ENCODE measurements at places on chromosomes 2 and 18.
A peak's percentile ranks its signal among the peaks of the same experiment; 100 is the strongest.

GRCh38 chr2:191740016-191740419, 62.1 kb downstream of the NABP1 start:
- no peak for DNase-seq

GRCh38 chr2:85712849-85713612, 18.9 kb downstream of the GNLY start:
- no peak for DNase-seq

- peak; percentile 94 for DNase-seq
Measured at GRCh38 chr2:196068271-196069209, at the start of gene DNAH7. DNAH7 (minus strand) TSS chr2:196068837; CDS start chr2:196068711, 126 bp downstream.

DNA sequence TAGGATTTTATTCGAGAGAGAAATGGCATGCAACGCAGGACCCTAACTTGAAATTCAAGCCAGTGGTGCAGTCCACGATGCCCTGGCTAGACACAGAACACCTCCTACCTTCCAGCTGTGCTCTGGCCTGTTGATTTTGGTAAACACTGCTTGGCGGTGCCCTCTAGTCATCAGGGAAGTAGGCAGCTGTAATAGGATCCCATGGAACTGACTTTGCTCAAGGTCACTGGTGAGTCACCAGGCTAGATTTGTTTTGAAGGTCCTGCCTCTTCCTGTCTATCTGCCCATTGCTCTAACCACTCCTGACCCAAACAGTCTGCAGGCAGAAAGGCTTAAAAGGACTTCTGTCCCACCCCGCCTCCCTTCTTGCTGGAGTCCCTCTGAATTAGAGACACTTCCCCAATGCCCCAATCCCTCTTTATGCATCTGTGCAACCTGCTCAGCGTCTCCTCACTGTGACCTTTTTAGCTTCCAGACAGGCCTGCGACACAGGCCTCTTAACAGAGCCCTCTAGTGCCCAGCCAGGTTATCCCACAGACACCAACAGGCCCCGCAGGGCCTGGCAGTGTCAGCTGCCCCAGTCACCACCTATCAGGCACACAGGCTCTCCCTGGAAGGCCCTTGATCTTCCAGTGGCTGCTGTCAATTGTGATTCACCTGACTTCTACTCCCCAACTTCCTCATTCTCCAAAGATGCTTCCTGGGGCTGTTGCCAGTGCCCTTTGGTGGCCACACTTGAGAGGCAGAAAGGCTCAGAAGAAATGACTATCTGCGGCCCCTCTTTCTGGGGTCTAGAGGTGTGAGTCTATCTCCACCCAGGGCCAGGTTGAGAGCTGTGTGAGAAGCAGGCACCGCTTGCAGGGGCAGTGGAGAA, 5.2 kb downstream of the TMEM127 start:
- DNase-seq, result peak; percentile 93

DNA sequence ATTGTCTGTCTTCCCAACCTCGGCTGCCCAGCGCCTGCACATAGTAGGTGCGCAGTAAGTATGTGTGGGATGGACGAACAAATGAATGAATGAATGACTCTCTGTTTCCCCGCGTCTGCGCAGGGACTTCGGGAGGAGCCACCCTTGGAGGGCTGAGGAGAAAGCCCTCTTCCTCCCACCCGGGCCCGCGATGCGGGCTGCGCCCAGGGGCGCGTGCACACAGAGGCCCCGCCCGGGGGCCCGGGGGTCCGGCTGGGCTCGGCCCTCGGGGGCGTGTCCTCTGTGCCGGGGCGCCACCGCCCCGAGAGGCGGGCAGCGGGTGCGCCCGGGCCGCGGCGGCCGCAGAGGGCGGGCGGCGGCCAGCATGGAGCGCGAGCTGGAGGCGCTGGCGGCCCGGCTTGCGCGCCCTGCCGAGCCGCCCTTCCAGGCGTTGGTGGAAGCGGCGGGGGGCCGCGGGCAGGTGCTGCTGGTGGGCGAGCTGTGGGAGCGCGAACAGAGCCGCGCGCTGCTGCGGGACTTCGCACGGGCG, at the start of gene C2orf72:
TSS of gene C2orf72 (plus strand) at position 322 of the 529 bp plus-strand sequence. CDS start at position 365, 43 bp downstream.
- DNase-seq, result no peak

GRCh38 chr2:4745056-4745991, 946.9 kb upstream of the SOX11 start:
- no peak for DNase-seq

GRCh38 chr18:78984941-78985784, 5.5 kb downstream of the SALL3 start:
- DNase-seq, result no peak

DNA sequence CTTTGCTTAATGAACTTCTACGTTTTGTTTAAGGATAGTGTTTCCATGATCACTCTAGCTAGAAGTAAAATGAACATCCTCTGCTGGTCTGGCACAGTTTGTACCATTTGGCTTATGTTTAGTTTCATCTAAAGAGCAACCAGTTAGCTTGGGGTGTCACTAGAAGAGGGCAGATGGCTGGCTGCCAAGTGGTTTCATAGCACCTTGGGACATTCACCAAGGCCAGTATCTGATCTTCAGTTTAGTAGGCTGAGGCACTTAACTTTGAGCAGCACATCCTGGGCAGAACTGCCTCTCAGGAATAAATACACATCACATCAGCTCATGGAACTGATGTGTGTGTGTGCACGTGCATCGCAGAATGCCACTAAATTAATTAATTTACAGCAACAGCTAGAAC, 68.4 kb downstream of the NXPH2 start:
- DNase-seq, result no peak

DNA sequence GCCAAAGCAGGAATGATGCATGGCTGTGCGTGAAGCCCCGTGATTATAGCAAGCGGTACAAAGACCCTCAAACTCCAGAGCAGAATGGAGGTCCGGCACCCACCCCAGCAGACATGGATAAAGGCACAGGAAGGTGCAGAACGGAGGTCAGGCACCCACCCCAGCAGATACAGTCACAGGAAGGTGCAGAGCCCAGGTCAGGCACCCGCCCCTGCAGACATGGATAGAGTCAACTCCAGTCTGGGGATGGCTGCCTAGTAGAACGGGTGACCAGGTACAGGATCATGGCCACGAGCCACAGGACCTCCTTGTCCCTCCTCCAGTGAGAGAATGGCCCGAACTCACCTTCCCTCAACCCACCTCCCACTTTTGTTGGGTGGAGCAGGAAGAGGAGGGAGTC, 318.3 kb upstream of the SALL3 start:
- no peak for DNase-seq

DNA sequence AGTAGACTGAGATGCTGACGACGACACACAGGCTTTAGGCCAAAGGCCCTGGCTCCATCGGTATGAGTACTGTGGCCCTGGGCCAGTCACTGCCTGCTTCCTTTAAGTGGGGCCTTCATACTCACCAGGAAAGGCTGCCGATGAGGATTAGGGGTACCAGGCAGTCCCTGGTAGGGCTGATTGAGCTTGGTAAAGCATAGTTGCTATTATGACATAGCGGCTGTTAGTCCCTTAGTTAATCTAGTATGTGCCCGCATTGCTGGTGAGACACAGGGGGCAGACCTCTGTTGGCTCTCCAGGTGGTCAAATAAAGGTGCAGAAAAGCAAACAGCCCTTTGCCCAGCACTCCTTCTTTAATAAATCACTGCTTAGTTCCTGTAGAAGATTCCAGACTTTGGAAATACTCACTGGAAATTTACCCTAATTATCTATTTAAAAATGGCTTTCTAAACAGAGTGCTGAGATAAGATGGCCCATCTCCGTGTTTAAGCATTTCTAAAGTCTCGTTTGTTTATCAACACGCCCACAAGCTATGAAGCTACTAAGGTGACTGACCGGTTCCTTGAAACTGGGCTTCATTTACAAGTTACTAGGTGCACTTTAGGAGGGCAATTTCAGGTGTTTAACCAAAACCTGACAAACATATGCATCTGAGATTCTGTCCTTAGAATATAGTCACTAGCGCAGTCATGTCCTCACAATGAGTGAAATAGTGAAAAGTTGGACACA, 8.7 kb upstream of the BIN1 start:
- DNase-seq, result no peak

Data from COLO829 (cell line).